ENCODE measurements at places on chromosomes 13 and 19. TPM values are rescaled to one million over a fixed set of nuclear protein-coding genes. Genes with fewer than 3 reads are reported as not detected.
A peak's percentile ranks its signal among the peaks of the same experiment; 100 is the strongest.

DNA sequence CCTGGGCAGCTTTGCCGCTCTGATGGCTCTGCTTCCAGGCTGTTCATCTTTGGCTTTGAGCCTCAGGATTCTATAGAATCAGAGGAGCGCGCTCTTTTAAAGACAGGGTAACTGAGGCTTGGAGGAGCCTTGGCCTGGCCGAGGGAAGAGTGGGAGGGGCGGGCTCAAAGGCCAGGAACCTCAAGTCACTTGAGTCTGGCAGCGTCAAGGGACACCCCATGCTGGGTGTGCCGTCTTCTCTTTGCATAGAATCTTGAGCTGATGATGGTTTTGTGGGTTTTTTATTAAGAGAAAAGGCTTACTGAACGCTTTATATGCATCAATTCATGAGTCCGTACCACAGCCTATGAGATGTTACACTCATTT, 1.1 kb downstream of the PGLS start:
- H3K27ac ChIP-seq = peak overlapping the region; percentile 89
- no peaks in the 10 kb centered on the region for H3K27me3 ChIP-seq
- peak overlapping the region; percentile 84 for H3K4me3 ChIP-seq
- peak; percentile 46 for DNase-seq

GRCh38 chr19:50252111-50252886, 48.9 kb downstream of the MYH14 start:
- no peaks in the 10 kb centered on the region for H3K36me3 ChIP-seq
- H3K27ac ChIP-seq = no peak overlapping the region
- no peaks in the 10 kb centered on the region for H3K4me1 ChIP-seq
- no peak overlapping the region for H3K4me3 ChIP-seq
- H3K27me3 ChIP-seq = no peaks in the 10 kb centered on the region
- DNase-seq = peak; percentile 90

- no peak overlapping the region for H3K4me3 ChIP-seq
- no peaks in the 10 kb centered on the region for H3K36me3 ChIP-seq
- no peak overlapping the region for H3K27ac ChIP-seq
- no peaks in the 10 kb centered on the region for H3K4me1 ChIP-seq
- DNase-seq = peak; percentile 3
These were observed 184.2 kb downstream of the OXGR1 start for GRCh38 chr13:96810104-96810503.

GRCh38 chr13:51818276-51818675, 14.3 kb upstream of the DHRS12 start:
- DNase-seq = no peak
- H3K27ac ChIP-seq = no peak overlapping the region
- peaks cover 50% of the 10 kb centered on the region for H3K27me3 ChIP-seq
- no peaks in the 10 kb centered on the region for H3K4me1 ChIP-seq
- H3K4me3 ChIP-seq = no peak overlapping the region

GRCh38 chr13:113730831-113731191, 28.2 kb upstream of the TMEM255B start:
- H3K36me3 ChIP-seq = no peaks in the 10 kb centered on the region
- H3K27me3 ChIP-seq = peaks cover 26% of the 10 kb centered on the region
- no peaks in the 10 kb centered on the region for H3K4me1 ChIP-seq
- DNase-seq = no peak
- no peak overlapping the region for H3K4me3 ChIP-seq

The MADCAM1 gene
- total RNA-seq = 0.72 TPM

- no peak within 1 kb of the TSS for H3K4me3 ChIP-seq
- no peaks in the 10 kb centered on the region for H3K4me1 ChIP-seq
- H3K27me3 ChIP-seq = peaks cover 6% of the 10 kb centered on the region
- DNase-seq = no peak
- no peaks in the 10 kb centered on the region for H3K36me3 ChIP-seq
These were observed at the start of gene SIGLEC8 for GRCh38 chr19:51458051-51458645. TSS of gene SIGLEC8 (minus strand) at chr19:51458454. CDS start at chr19:51458387, 67 bp downstream.

GRCh38 chr19:23378948-23379347, 16.3 kb downstream of the ZNF91 start:
- no peaks in the 10 kb centered on the region for H3K27me3 ChIP-seq
- H3K4me3 ChIP-seq = no peak overlapping the region
- no peak for DNase-seq
- H3K36me3 ChIP-seq = peaks cover 41% of the 10 kb centered on the region

- peaks cover 3% of the 10 kb centered on the region for H3K27me3 ChIP-seq
- H3K4me3 ChIP-seq = no peak overlapping the region
- no peak overlapping the region for H3K27ac ChIP-seq
- H3K4me1 ChIP-seq = no peaks in the 10 kb centered on the region
These were observed 233.7 kb upstream of the SOX21 start for GRCh38 chr13:94946039-94946438.

The MBD3L1 gene
- not detected for total RNA-seq

GRCh38 chr13:24035411-24035810, 125.1 kb upstream of the SPATA13 start:
- H3K27me3 ChIP-seq = no peaks in the 10 kb centered on the region
- H3K4me1 ChIP-seq = peaks cover 50% of the 10 kb centered on the region
- H3K27ac ChIP-seq = no peak overlapping the region
- no peak for DNase-seq
- no peak overlapping the region for H3K4me3 ChIP-seq

DNA sequence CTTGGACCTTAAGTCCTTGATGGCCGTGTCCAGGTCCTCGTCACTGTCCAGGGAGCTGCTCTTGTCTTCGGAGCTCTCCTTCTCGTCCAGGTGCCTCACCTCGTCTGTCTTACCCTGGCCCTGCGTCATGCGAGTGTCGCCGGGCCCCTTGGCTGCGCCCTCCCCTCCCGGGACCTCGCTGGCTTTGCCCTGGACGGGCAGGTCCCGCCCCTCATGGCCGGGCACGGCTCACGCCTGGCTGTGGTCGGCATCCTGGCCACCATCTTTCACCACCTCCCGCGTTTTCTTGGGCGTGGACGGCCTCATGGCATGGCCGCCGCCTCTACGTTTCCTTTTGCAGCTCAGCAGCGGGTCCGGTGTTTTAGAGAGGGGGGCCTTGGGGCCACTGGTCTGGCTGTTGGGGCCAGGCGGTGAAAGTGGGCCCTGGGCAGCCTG, 14.8 kb downstream of the RB1 start:
- no peak overlapping the region for H3K4me3 ChIP-seq
- H3K4me1 ChIP-seq = no peaks in the 10 kb centered on the region
- no peak overlapping the region for H3K27ac ChIP-seq
- peaks cover 12% of the 10 kb centered on the region for H3K36me3 ChIP-seq

- peak; percentile 92 for DNase-seq
- H3K27me3 ChIP-seq = no peaks in the 10 kb centered on the region
- peaks cover 32% of the 10 kb centered on the region for H3K36me3 ChIP-seq
- H3K4me1 ChIP-seq = peaks cover 15% of the 10 kb centered on the region
- peak overlapping the region; percentile 61 for H3K27ac ChIP-seq
These were observed 736 bp downstream of the GPI start for GRCh38 chr19:34365463-34366401.

GRCh38 chr19:543910-544608, at the start of gene GZMM:
TSS of gene GZMM (plus strand) at chr19:544053. CDS start at chr19:544072, 19 bp downstream.
- no peaks in the 10 kb centered on the region for H3K27me3 ChIP-seq
- H3K36me3 ChIP-seq = no peaks in the 10 kb centered on the region
- no peaks in the 10 kb centered on the region for H3K4me1 ChIP-seq
- H3K4me3 ChIP-seq = no peak within 1 kb of the TSS
- peak; percentile 88 for DNase-seq
- H3K27ac ChIP-seq = no peak within 1 kb of the TSS

GRCh38 chr13:113349491-113349890, 14.4 kb downstream of the GRTP1 start:
- H3K27ac ChIP-seq = no peak overlapping the region
- DNase-seq = peak; percentile 41
- H3K4me3 ChIP-seq = no peak overlapping the region
- H3K4me1 ChIP-seq = no peaks in the 10 kb centered on the region

- peaks cover 20% of the 10 kb centered on the region for H3K4me1 ChIP-seq
- H3K4me3 ChIP-seq = peak overlapping the region; percentile 98
These were observed 44.9 kb downstream of the ZNF611 start for GRCh38 chr19:52689843-52690368.

- no peak overlapping the region for H3K4me3 ChIP-seq
- no peaks in the 10 kb centered on the region for H3K36me3 ChIP-seq
- H3K27me3 ChIP-seq = no peaks in the 10 kb centered on the region
- H3K4me1 ChIP-seq = no peaks in the 10 kb centered on the region
- H3K27ac ChIP-seq = no peak overlapping the region
These were observed 131.3 kb upstream of the POSTN start for GRCh38 chr13:37729876-37730275.

DNA sequence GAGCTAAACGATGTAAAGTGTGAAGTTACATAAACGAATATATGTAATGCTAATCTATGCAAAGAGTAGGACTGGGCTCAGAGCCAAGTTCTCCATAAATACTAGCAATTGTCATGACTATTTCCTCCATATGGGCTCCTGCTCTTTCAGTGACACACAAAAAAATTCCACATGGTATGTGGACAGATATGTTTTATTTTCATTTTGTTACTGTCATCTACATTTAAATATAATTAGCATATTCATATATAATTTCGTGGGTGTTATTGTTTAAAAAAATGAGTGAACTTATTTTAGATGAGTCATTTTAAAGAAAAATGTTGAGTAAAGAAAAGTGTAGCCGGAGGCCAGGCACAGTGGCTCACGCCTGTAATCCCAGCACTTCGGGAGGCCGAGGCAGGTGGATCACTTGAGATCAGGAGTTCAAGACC, 5.0 kb upstream of the IGSF23 start:
- peaks cover 28% of the 10 kb centered on the region for H3K4me1 ChIP-seq
- no peak for DNase-seq
- no peak overlapping the region for H3K4me3 ChIP-seq
- H3K36me3 ChIP-seq = no peaks in the 10 kb centered on the region
- H3K27ac ChIP-seq = peak overlapping the region; percentile 14

The CPT1C gene
- 17.0 TPM for total RNA-seq

DNA sequence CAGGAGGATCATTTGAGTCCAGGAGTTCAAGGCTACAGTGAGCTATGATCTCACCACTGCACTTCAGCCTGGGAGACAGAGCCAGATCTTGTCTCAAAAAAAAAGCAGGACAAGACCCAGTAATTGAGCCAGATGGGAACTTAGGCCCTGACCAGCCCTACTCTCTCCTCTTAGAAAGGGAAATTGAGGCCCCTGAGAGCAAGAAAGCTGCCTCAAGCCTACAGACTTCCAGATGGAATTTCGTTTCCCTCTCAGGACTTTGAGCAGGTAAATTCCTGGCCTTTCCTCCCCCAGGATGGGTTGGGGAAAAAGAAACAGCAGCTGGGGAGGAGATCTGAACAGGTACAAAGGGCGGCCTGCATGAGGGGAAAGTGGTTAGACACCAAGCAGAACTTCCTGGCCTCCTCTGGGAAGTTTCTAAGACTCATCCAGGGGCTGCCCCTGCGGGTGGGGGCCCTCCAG, 3.6 kb upstream of the BCL3 start:
- no peaks in the 10 kb centered on the region for H3K27me3 ChIP-seq
- no peak for DNase-seq
- peaks cover 51% of the 10 kb centered on the region for H3K4me1 ChIP-seq
- peak overlapping the region; percentile 84 for H3K27ac ChIP-seq
- peaks cover 2% of the 10 kb centered on the region for H3K36me3 ChIP-seq
- no peak overlapping the region for H3K4me3 ChIP-seq

GRCh38 chr19:46660008-46660517, 919 bp downstream of the DACT3 start:
- no peak for DNase-seq
- no peaks in the 10 kb centered on the region for H3K36me3 ChIP-seq
- peaks cover 23% of the 10 kb centered on the region for H3K4me1 ChIP-seq
- H3K4me3 ChIP-seq = peak overlapping the region; percentile 74
- H3K27ac ChIP-seq = no peak overlapping the region

The MEIOSIN gene
- total RNA-seq = not detected

DNA sequence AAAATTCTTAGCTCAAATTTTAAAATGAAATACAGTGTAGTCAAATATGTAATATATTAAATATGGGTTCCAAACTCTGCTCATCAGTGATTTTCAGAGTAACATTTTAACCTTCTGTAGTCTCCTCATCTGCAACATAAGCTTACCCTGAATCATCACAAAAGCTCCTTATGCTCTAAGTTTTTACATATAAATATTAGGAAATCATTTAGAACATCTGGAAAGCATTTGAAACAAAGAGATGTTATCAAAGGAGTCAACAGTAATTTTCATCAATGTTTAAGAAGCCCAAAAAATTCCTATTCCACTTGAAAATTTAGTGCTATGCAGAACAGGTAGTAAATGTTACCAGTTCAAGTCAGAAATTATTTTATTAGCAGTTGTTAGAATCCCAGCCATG, 224.7 kb downstream of the DCT start:
- H3K36me3 ChIP-seq = no peaks in the 10 kb centered on the region
- no peak for DNase-seq
- H3K4me1 ChIP-seq = peaks cover 11% of the 10 kb centered on the region
- no peak overlapping the region for H3K4me3 ChIP-seq

DNA sequence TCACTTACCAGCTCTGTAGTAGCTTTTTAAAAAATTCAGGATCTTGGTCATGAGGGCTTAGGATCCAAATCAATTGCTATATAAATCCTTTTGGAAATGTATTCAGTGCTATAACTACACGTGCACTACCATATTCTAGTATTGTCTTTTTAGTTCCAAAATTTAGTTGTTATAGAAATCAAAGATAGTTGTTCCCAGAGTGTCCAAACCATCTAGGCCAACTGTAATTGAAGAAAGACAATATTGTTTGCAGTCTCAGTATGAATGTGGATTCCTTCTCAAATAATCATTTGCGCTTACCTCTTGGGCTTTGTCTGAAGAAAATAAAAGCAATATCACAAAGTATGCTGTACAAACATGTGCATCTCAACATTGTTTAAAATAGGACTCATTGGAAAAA, 184.1 kb upstream of the EDNRB start:
- peaks cover 4% of the 10 kb centered on the region for H3K4me1 ChIP-seq
- no peak overlapping the region for H3K4me3 ChIP-seq
- DNase-seq = no peak
- H3K36me3 ChIP-seq = no peaks in the 10 kb centered on the region
- H3K27me3 ChIP-seq = no peaks in the 10 kb centered on the region

DNA sequence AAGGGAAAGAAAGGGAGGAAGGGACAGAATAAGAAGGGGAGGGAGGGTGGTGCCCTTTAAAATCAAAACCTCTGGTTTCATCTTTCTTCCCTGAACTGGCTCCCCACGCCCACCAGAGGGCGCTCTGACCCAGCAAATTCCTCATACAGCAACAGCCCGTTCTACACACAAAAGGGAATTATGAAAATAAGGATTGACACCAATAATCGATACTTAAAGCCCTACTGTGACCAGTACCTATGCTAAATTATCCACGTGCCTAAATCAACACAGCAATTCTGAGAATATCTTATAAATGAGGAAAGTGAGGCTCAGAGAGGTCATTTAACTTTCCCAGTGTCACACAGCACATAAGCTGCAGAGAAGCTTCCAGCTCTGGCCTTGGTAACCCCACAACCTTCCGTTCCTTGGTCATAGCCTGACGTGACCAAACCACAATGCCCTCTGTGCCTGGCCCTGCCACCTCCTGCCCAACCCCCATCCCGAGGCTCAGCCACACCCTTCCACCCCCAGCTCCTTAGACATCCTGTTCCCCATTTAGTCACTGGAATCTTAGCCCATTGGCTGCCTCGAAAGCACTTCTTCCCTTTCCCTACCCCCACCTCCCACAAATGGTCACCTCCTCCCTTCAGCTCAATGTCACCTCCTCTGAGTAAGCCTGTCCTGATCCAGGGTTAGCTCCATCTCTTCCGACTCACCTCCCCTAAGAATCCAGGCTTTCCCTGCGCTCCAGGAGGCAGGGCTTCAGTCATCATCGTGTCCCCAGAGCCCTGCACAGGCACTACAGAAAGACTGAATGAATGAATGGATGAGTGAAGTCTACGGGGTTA, 34.2 kb upstream of the PNMA8B start:
- peak; percentile 95 for DNase-seq
- H3K27ac ChIP-seq = no peak overlapping the region
- no peak overlapping the region for H3K4me3 ChIP-seq

GRCh38 chr13:53060840-53061490, 32.4 kb downstream of the OLFM4 start:
- no peak overlapping the region for H3K4me3 ChIP-seq
- no peaks in the 10 kb centered on the region for H3K36me3 ChIP-seq
- H3K27me3 ChIP-seq = no peaks in the 10 kb centered on the region
- H3K27ac ChIP-seq = no peak overlapping the region
- no peaks in the 10 kb centered on the region for H3K4me1 ChIP-seq
